ENCODE measurements at places on chromosomes 3 and 15. TPM values are rescaled to one million over a fixed set of nuclear protein-coding genes. Genes with fewer than 3 reads are reported as not detected.

The SNRPA1 gene
- total RNA-seq: 62.4 TPM

The IQCF2 gene
- not detected for total RNA-seq

The GOLGA8O gene
- total RNA-seq: 0.29 TPM

The GJD2 gene
- total RNA-seq: not detected

The PATL2 gene
- not detected for total RNA-seq

The CKMT1B gene
- 4.3 TPM for total RNA-seq

The SKOR1 gene
- not detected for total RNA-seq

The RTP1 gene
- total RNA-seq: not detected

The NR1I2 gene
- total RNA-seq: 0.69 TPM

The GOLGA8J gene
- total RNA-seq: not detected

The LRRC2 gene
- not detected for total RNA-seq

The SYNPR gene
- not detected for total RNA-seq

The MYZAP gene
- total RNA-seq: 0.06 TPM

The ZDHHC23 gene
- 3.5 TPM for total RNA-seq

The CILP gene
- not detected for total RNA-seq

The RASA2 gene
- 10.1 TPM for total RNA-seq

The CADPS gene
- total RNA-seq: not detected

The CNTN6 gene
- 0.12 TPM for total RNA-seq

The PPP2R3A gene
- total RNA-seq: 25.9 TPM

The TMEM158 gene
- 5.0 TPM for total RNA-seq

- no peak for DNase-seq
Measured at GRCh38 chr3:37607604-37608003, 254.1 kb upstream of the CTDSPL start.

DNA sequence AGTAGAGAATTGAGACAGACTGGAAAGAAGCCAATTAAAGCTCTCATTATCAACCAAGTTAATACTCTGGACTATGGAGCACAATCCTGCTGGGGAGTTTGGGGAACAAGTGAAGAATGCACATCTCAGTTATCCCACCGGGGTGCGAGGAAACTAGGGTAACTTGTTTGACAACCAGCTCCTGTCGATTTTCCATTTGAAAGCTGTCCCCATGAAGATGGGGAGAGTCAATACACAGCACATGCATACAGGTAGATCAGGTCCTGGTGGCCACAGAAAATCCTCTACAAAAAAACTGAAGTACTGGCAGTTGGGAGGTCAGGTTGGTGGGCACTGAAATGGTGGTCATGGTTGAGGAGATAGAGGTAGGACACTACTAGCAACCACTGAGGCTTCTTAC is 25.7 kb upstream of the GRAMD1C start:
- DNase-seq: no peak

DNA sequence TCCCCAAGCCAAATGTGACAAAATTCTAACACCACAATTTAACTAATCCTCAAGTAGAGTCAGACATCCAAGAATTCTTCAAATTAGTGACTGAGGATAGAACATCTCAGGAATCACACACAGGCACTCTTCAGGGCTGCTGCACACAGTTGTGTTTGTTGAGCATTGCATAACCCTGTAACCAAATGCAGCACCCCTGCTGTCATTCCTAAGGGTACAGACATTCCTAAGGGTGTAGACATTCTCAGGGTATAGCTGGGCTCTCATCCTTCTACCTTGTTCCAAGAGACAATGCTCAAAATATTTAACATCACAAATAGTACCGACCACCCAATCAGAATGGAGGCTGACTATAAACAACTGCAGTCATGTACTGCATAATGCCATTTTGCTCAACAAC is 107.1 kb upstream of the UBE2E2 start:
- peak; percentile 52 for DNase-seq

DNA sequence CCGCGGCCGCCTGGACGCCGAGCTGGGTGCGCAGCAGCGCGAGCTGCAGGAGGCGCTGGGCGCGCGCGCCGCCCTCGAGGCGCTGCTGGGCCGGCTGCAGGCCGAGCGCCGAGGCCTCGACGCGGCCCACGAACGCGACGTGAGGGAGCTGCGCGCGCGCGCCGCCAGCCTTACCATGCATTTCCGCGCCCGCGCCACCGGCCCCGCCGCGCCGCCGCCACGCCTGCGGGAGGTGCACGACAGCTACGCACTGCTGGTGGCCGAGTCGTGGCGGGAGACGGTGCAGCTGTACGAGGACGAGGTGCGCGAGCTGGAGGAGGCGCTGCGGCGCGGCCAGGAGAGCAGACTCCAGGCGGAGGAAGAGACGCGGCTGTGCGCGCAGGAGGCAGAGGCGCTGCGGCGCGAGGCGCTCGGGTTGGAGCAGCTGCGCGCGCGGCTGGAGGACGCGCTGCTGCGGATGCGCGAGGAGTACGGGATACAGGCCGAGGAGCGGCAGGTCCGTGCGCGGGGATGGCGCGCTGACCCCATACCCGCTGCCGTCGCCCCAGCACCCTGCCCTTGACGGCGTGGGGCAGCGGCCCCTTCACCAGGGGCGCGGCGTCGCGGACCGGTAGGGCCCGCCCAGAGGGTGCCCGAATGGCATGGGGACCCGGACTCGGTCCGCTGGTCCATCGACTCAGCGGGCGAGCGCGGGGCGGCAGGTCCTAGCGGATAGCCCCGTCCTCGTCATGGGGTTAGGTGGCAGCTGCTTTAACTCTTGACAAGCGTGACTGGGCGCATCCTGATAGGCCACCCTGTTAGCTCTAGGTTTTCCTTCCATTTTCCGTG is 848 bp downstream of the SYNM start:
- DNase-seq: no peak

DNA sequence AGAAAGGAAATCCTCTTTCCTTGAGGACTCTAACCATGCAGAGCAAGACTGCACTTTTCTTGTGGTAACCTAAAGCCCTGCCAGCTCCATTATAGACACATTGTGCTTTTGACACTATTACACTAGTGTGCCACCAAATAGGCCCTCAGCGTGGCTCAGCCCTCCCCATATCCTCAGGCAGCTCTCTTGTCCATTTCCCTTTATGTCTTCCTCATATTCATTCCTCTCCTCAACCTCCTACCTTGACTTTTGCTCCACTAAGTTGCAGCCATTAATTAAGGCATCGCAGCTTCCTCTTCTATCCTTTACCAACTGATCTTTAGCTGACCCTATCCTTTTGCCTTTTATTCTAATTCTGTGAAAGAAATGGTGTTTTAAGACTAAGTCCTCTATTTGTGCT is 3.7 kb downstream of the ATG7 start:
- DNase-seq: no peak

GRCh38 chr3:149020196-149020838 is 29.0 kb downstream of the GYG1 start:
- no peak for DNase-seq

GRCh38 chr3:134511500-134511899 is 25.6 kb downstream of the CEP63 start:
- no peak for DNase-seq

DNA sequence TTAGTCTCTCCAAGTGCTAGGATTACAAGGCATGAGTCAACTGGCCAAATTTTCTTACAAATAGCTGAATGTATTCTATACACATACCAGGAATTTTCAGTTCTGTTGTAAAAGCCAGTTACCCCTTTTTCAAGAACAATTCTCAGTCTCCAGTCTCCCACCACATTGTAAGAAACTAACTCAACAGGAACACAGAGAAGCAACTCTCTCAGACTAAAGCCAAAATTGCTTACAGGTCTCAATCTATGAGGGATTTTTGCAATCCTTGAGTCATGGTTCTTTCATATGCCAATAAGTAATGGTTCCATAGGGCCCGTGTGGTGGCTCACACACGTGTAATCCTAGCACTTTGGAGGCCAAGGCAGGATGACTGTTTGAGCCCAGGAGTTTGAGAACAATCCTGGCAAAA is 8.5 kb downstream of the IP6K2 start:
- no peak for DNase-seq

DNA sequence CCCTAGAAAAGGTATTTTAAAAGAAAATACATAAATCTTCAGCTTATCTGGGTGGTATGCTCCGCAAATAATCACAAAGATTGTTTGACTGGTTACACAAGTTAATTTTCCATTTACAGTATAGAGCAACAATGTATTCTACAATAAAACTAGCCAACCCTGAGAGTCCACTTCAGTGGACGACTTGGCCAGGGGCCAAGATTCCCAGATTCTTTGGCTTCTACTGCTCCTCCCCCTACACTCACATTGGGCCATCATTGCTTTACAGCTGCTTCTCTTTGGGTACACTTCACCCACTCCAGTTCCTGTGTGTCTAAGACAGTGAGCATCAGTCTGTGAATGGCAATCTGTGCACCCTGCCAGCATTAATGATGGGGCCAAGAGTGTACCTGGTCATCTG is 17.2 kb upstream of the PRICKLE2 start:
- no peak for DNase-seq

- DNase-seq: no peak
Measured at GRCh38 chr15:45164914-45165313, 22.9 kb downstream of the SHF start.

GRCh38 chr15:66955871-66956585 is 109.4 kb upstream of the SMAD3 start:
- peak; percentile 73 for DNase-seq

DNA sequence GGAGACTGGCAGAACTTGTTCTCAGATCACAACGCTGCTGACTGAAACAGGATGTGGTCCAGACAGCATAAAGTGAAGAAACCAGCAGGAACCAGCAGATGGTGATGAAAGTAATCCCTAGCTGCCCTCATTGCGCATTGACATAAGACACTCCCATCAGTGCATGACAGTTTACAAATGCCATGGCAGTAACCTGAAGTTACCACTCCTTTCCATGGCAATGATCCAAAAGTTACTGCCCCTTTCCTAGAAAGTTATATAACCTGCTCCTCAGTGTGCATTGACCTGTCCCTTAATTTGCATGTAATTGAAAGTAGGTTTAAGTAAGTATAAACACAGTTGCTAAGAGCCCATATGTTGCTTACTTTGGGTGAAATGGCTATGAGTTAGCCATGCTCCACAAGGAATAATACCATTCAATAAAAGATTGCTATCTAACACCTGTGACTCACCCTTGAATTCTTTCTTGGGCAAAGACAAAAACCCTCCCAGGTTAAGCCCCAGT is 149.1 kb upstream of the CD96 start:
- DNase-seq: no peak

- no peak for DNase-seq
Measured at GRCh38 chr15:96320107-96320506, 10.4 kb upstream of the NR2F2 start.

GRCh38 chr3:101938262-101938847 is 89.0 kb downstream of the NFKBIZ start:
- DNase-seq: no peak

- DNase-seq: no peak
Measured at GRCh38 chr15:93482731-93483130, 393.7 kb upstream of the RGMA start.

- no peak for DNase-seq
Measured at GRCh38 chr3:70832089-70832833, 519.8 kb upstream of the MDFIC2 start.

- DNase-seq: no peak
Measured at GRCh38 chr15:39781147-39781966, 1.3 kb downstream of the FSIP1 start.

DNA sequence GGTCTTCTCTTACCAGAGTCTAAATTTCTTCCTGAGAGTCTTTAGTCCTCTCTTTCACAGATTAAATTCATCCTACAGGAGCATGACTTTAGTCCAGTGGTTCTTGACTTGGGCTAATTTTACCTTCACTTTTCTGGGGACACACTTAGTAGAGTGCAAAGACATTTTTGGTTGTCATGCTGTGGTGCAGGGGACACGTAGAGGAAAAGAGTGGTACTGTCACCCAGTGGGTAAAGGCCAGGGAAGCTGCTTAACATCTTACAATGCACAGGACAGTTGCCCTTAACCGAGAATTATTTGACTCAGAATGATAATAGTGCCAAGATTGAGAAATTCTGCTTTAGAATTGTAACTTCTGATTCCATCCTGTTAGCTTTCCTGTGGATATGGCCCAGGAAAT is 772.5 kb upstream of the GRM7 start:
- DNase-seq: no peak

DNA sequence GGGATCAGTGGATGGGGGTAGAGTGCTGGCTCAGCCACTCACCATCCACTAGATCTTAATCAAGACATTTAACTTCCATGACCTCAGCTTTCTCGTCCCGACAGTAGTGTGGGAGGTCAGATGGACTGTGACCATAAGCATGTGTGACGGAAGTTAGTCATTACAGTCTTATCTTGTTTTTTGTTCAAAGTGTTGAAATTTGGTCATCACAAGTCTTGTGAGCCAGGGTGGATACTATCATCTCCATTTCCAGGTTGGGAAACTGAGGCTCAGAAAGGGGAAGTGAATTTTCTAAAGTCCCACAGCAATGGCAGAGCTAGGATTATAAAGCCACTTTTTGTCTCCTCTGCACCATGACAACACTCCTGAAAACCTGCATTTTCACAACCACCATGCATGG is 32.0 kb upstream of the ITGA11 start:
- no peak for DNase-seq

GRCh38 chr3:174251681-174252080 is 607.5 kb upstream of the NAALADL2 start:
- no peak for DNase-seq

GRCh38 chr3:11434017-11434526 is 161.9 kb downstream of the ATG7 start:
- no peak for DNase-seq

GRCh38 chr3:17398959-17399551 is 343.4 kb downstream of the TBC1D5 start:
- no peak for DNase-seq

GRCh38 chr3:142990721-142991120 is 10.6 kb upstream of the U2SURP start:
- no peak for DNase-seq

DNA sequence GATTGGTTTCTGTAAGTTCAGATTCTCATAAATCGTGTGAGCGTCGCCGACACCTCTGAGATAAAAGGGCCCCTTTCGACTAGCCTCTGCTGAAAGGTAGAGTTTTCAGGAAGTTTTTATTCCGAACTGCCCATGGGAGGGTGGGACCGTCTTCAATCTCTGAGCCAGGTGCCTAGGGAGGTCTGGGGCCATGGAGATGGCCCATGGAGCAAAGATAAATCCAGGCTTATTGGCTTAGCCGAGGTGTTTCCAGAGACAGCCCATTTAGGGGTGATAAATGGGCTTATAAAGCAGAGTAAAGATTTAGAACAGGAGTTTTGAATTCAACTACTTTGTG is 442 bp downstream of the QTRT2 start:
- no peak for DNase-seq

DNA sequence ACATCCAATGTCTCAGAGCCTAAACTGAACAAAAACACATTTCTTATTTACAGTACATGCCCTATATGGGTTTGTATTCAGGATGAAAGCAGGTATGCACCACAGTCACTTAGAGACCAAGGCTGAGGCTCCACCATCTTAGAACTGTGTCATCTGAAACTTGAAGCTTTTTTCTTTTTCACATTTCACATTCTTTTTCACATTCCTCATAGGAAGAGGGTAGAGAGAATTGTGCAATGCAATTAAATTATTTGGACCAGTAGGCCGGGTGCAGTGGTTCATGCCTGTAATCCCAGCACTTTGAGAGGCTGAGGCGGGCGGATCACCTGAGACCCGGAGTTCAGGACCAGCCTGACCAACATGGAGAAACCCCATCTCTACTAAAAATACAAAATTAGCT is 591.0 kb downstream of the MECOM start:
- no peak for DNase-seq

All from epithelial cell of proximal tubule (primary cell).